ENCODE measurements at places on chromosomes 16 and 17.

GRCh38 chr17:43211480-43212402 is at the start of gene TMEM106A:
Gene TMEM106A, plus strand, starts transcription at chr17:43211875. Its CDS starts 1,167 bp downstream, at chr17:43213042.
- DNase-seq: peak; percentile 94

DNA sequence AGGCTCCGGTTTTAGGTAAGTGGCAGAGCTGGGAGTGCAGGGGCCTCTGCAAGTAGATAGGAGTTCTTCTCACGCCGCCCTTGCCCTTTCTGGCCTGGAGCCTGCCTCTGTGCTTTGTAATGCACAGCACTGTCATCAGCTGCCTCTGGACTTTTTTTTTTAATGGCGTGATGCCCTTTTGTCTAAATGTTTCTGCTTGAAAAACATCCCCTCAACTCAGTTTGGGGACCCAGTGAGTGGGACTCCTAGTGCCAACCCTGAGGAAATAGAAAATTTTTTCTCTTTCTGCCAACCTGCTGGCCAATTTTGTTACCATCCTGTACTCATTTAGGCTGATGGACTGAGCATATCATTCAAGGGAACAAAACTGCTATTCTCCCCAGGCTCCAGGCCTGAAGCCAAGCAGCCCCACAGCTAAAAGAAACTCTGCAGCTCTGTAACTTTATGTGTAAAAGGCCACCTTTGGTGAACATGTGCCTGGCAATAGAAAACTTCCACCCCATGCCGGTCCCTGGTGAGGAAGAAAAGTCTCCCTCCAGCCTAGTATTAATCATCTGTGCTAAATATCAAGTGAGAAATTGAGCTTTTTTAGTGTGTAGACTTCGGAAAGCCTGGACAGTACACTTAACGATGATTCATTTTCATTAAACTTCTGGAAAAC is 22.5 kb downstream of the SLC6A2 start:
- DNase-seq: no peak

DNA sequence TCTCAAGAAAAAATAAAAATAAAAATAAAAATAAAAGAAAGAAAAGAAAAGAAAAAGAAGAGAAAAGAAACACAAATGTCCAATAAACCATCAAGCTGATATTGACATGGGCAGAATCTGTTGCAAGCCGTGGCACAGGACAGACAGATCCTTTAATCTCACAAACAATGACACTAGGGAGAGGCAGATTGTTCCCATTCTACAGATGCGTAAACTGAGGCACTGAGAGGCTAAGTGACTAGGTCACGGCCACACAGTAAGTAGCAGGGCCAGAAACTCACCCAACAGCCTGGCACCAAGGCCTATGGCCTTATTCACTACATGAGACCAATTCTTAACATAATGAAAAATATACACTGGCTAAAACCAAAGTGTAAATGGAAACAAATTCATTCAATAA is 28.3 kb upstream of the ZFP90 start:
- no peak for DNase-seq

DNA sequence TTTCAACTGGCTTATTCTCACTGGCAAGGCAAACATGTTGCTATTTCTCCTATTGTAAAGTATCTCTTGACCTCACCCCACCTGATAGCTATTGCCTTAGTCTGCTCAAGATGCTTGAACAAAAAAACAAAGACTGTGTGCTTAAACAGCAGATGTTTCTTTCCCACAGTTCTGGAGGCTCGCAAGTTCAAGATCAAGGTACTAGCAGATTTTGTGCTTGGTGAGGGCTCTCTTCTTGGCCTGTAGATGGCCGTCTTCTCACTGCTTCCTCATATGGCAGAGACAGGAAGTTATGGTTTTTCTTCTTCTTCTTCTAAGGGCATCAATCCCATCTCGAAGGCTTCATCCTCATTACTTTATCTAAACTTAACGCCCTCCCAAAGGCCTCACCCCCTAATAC is 109.7 kb upstream of the CLEC3A start:
- DNase-seq: no peak

DNA sequence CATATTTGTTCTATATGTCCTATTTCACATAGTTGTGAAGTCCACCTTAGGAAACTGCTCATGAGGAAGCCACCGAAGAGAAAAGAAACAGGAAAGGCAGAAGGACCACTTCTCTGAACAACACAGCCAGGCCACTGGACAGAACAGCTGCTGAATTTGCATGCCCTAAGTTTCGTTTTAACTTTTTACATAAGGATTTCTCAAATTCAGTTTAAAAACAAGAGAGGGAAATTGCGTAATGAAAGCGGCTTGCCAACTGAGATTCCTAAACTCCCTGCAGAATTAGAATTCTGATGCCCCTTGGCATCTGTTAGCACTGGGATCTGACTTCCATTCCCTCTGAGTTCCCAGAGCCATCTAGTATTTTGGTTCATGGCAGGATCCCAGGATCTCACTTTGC is 5.0 kb upstream of the CCL8 start:
- DNase-seq: no peak

All from endodermal cell (in vitro differentiated cells).